ENCODE measurements at places on chromosomes 12 and 14. TPM values are rescaled to one million over a fixed set of nuclear protein-coding genes. Genes with fewer than 3 reads are reported as not detected.
A peak's percentile ranks its signal among the peaks of the same experiment; 100 is the strongest.

Gene CKAP4
- total RNA-seq = 113 TPM

Gene GYS2
- not detected for total RNA-seq

Gene PRIMA1
- not detected for total RNA-seq

- no peaks in the 10 kb centered on the region for H3K27me3 ChIP-seq
- no peaks in the 10 kb centered on the region for H3K36me3 ChIP-seq
- no peaks in the 10 kb centered on the region for H3K4me1 ChIP-seq
- H3K4me3 ChIP-seq = no peak overlapping the region
These were observed 1093.9 kb downstream of the AACS start for GRCh38 chr12:126159139-126159538.

DNA sequence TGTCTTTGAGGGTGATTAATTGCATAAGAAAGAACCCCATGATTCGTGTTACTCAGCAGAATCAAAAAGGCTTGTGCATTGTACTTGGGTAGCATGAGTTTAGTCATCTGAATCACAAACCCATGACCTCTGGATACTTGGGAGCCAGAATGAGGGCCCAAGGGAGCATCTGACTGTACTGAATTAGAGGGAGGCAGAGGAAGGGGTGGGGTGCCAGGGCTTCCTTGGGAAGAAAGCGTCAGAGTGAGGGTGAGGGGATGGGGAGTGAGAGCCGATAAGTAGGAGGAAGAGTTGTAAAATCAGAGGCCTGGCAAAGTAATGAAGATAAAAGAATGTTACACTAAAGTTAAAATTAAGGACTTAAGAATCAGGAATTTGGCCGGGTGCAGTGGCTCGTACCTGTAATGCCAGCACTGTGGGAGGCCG is 29.8 kb downstream of the GPRC5D start:
- peak; percentile 76 for DNase-seq
- peaks cover 3% of the 10 kb centered on the region for H3K4me1 ChIP-seq
- H3K4me3 ChIP-seq = no peak overlapping the region
- H3K27ac ChIP-seq = no peak overlapping the region
